ENCODE measurements at places on chromosomes 7 and 10.

DNA sequence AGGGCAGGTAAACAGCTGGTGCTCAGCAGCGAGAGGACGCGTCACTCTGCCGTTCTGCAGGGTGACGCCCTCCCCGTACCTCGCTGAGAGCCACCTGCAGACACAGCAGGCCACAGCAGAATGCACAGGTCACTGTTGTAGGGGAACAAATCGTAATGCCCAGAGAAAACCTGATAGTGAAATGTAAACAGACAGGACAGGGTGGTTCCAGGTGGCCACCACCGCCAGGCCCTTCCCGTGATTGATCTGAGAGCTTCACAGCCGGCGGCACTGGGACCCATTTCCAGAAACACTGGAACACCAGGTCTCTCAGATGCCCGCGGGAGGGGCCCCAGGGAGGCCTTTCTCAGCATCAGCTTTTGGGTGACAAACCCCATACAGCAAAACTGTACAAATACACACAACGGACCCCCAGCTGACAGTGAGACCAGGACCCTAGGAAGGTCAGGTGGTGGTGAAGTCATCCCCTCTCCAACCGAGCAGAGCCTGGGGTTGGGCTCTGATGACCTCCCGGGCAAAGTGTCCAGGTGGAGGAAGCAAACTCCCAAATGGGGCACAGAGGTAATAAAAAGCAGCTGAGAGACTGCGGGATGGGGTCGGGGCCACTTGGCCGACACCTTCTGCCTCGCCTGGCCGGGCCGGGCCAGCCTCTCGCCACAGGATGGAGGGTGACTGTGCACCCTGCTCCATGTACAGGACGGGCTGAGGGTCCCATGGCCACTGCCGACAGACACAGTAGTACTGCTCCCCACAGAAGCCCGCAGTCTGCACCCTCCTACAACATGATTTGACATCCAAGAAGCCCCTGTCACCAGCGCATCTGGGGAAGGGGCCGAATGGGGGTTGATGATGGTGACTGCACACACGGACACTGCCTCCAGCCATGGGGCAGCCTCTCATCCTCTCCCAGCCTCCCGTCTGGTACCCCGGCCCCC, 4.6 kb downstream of the BHLHA15 start:
- peak; percentile 38 for DNase-seq

DNA sequence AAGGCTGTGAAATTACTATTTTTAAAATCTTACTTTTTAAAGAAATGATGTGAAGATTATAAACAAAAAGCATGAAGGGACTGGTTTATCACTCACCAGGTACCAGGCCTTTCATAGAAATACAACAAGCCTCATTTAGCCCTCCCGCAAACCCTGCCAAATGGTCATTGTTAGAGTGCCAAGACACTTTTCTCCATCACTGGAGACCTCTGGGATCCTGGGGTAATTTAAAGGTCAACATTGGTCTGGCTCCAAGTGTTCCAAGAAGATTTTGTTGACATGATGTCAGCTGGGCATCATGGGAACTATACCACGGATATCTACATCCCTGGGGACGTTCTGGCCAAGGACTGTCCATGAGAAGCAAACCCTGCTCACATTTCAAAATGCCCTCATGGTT, 138.0 kb upstream of the FRMD4A start:
- DNase-seq = no peak

- no peak for DNase-seq
These were observed 24.6 kb upstream of the WNT2 start for GRCh38 chr7:117347480-117347879.

DNA sequence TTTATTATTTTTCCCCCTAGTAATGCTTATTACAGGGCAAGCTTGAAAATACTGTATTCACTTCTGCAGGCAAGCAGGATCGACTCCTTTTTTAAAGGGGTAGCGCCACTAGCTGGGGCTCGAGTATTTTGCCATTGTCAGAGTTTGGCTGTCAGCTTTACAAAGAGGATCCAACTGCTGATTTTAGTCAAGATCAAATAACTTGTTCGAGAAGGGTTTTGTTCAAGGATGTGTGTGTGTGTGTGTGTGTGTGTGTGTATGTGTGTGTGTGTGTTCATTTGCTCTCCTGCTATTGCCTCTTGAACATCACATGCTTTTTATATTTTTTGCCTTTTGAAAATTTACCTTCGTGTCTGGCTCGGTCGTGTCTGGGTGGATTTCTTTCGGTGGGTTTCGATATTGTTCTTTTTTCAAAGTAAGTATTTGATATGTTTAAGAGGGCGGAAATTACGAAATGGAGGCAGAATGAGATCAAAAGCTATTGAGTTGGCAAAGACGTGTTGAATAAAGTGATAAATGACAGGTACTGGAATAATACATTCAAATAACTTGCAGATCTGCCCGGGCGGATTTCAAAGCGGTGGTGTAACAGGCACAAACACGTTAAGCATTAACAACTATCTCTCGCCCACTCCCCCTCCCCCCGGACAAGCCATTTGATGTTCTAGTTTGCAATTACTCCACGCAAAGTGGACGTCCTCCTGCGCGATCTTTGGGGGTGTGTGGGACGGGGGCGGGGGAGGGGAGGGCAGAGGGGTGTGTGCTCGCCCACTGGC, 1.1 kb downstream of the ARID5B start:
- peak; percentile 57 for DNase-seq

DNA sequence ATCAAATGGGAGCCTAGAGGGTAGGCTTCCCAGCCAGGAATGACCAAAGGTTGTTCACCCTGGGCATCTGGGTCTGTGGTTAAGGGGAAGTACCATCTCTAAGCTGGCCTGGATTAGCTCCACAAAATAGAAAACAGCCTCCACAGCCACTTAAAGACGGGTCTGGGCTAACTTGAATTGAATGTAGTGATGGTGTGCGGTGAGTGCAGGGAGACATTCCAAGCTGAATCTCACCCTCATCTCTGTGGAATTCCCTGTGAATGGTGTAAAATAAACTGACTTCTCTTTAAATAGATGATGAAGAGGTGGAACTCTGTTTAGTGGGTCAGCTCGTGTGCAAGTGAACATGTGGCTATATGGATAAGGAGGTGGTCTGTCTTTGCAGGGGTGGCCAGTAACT, 251.0 kb downstream of the DYNC1I1 start:
- DNase-seq = no peak

DNA sequence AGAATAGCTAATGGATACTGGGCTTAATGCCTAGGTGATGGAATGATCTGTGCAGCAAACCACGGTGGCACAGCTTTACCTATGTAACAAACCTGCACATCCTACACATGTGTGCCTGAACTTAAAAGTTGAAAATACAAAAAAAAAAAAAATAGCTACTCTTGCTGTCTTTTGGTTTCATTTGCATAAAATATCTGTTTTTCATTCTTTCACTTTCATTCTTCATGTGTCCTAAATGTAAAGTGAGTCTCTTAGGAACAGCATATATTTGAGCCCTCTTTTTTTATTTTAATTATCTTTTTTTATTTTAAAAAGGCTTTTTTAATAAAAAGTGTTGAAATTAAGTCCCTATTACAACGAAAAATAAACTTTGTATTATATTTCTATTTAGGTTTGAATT, 836.1 kb upstream of the KCND2 start:
- no peak for DNase-seq

- no peak for DNase-seq
These were observed 107.2 kb upstream of the EEPD1 start for GRCh38 chr7:36045830-36046341.

- DNase-seq = no peak
These were observed 69.7 kb upstream of the ZNF804B start for GRCh38 chr7:88689821-88690220.

DNA sequence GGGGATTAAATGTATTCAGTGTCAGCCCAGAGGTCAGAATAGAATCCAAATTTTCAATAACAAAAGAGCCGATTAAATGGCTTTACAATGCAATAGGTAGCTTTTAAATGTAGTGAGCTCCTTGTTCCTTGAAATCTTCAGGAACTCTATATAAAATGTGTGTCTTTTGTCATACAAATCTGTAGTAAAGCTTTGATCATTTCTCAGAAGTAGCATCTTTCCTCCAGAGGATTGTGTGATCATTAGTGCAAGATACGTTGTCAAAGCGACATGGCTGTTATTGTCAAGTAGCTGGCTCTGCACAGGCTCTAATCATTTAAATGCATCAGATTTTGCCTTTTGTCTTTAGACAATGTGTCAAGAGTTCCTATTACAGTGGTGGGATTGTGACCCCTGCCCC, 116.1 kb upstream of the NAMPT start:
- no peak for DNase-seq

DNA sequence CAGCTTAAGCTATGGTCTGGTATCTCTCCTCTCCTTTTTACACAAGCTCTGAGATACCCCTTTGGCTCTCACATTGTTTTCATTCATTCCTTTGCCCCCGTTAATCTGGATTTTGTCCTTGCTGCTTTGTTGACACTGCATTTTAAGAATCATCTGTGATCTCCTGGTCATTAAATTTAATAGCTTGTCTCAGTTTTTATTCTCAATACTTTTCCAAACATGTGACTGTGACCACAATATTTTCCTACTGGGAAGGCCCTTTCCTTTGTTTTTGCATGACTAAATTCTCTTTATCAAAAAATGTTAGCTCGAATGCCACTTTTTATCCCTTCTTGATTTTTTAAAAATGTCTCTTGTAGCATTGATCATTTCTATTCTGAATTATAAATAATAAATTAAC, 171.2 kb downstream of the SUGCT start:
- no peak for DNase-seq

- no peak for DNase-seq
These were observed 568.8 kb upstream of the PCDH15 start for GRCh38 chr10:55369670-55370420.

DNA sequence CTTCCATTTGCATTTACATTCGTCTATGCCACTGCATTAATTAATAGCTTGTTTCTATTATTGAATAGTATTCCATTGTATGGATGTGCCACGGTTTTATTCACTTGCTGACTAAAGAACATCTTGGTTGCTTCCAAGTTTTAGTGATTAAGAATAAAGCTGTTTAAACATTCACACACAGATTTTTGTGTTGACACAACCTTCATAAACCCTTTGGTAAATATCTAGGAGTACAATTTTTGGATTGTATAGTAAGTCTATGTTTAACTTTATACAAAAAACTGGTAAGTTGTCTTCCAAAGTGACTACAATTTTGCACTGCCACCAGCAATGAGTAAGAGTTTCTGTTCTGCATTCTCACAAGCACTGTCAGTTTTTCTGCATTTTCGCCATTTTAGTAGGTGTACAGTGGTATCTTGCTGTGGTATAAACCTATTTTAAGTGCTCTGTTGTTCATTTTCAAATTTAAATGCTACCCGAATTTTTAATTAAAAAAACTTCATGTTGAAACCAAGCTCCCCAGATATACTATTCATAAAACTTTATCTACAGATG, 121.4 kb downstream of the RNF133 start:
- DNase-seq = peak; percentile 13

DNA sequence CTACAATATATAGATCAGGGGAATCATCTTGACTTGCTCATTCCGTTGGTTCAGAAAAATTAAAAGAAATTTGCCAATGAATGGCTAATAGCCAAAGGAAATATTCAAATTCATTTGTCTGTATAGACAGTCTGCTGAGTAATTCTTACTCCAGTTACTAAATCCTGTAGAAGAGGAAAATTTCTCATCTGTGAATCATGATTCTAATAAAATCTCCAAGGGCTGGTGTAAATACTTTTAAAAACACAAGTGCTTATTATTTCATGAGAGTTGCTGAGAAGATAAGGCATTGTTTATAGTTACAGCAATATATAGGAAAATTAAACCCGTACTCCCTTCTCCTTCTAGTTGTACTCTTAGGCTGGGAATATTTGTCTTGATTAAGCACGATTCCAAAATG, 53.0 kb downstream of the WNT2 start:
- no peak for DNase-seq

DNA sequence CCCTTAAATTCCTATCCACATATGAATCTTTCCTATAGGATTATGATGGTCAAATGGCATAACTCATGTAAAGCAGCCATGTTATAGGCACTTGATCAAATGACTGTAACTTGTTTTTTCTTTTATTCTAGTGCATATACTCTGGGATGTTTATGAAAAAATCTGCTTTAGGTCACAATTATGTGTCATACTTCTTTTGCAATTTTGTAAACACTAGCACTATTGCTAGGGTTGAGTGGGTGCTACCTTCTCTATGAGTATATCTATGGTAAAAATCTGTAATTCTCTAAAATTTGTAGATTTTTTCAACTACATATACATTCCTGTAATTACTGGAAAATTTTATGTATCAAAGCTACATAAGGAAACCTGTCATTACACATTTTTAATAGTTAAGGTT, 50.0 kb downstream of the HGF start:
- DNase-seq = no peak

GRCh38 chr7:139661043-139661440, 116.8 kb downstream of the HIPK2 start:
- no peak for DNase-seq

DNA sequence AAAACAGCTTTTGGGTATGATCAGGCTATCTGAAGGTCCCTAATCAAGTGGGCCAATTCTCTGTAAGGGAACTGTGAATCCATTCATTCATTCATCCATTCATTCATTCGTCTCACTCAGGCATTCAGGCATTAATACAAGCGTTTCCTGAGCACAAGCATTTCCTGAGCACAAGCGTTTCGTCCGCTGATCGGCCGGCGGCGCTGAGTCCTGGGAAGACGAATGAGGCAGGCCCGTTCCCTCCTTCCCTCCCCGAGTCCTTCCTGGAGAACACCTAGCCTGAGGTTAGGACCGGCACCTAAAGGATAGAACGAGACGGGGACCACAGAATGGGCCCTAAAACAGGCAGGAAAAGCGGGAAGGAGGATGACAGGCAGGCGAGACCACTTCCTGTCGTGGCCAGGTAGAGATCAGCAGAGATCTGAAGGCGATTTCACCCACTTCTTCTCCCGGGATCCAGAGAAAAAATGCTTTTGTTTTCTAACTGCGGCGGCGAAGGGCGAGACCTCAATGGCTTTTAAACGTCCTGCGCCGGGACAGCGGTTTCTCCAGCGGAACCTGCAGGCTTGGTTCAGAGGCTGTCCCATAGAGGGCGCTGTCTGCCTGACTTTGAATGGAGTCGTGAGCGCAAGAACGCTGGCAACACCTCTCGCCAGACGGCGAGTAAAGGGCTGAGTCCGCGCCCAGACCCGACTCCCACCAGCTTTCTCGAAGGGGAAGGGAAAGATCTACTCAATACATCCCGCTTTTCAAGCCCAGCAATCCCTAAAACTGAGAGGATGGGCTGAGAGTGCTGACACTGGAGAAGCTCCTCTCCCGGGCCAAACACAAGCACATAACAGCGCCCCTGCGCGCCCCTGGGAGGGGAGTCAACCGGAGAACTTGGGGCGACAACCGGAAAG, 2.9 kb upstream of the HMX3 start:
- peak; percentile 84 for DNase-seq
